Thyroid gland (tissue), 4 donors: ENCODE measurements at places on chromosomes 2 and 18. TPM values are rescaled to one million over a fixed set of nuclear protein-coding genes. Genes with fewer than 3 reads are reported as not detected.
A peak's percentile ranks its signal among the peaks of the same experiment; 100 is the strongest.

Gene LDLRAD4
- total RNA-seq, result 24.6 TPM

Gene CIB4
- not detected for total RNA-seq

Gene IL36A
- not detected for total RNA-seq

DNA sequence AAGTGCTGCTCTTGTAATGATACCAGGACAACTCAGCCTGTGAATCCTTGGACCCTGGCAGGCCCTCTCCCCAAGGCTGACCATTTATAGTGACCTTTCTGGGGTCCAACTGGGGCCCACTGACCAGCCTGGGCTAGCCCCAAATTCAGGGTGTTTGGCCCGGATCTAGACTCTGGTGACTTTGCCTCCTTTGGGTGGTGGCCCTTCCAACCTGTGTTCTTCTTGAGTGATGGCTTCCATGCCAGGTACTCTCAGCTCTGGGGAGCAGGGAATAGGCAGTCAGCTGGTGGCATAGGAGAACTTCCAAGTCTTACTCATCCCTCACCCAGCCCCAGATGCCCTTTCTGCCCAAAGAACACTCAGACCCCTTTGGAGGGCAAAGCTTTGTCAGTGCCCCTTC is 10.3 kb downstream of the MYO7B start:
- no peak for DNase-seq

Gene DNAH6
- 5.6 TPM for total RNA-seq

GRCh38 chr2:127941461-127941860 is 55.7 kb upstream of the AMMECR1L start:
- no peak for DNase-seq

- no peak for DNase-seq
Observed at GRCh38 chr2:170222298-170222697, 44.4 kb downstream of the MYO3B start.

Gene SCYGR4
- not detected for total RNA-seq

DNA sequence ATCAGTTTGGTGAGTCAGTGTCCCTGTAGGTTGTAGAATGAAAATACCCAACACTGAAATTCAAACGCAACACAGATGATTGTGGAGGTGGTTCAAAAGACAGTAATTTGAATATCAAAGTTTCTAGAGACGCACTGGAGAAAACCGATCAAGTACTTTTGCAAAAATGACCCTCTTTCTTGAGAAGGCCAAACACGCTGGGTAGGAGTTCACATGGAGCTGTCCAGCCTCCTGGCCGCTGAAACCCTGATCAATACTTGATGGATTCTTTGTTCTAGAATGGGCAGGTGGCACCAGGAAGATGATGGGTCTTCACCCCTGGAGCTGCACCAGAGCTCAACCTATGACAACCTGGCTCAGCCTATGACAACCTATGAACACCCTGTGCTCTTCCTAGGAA is 39.7 kb upstream of the UBE2F start:
- no peak for DNase-seq

- no peak for DNase-seq
Observed at GRCh38 chr2:122205641-122206040, 450.2 kb downstream of the TSN start.

Gene ITGB6
- 11.1 TPM for total RNA-seq

DNA sequence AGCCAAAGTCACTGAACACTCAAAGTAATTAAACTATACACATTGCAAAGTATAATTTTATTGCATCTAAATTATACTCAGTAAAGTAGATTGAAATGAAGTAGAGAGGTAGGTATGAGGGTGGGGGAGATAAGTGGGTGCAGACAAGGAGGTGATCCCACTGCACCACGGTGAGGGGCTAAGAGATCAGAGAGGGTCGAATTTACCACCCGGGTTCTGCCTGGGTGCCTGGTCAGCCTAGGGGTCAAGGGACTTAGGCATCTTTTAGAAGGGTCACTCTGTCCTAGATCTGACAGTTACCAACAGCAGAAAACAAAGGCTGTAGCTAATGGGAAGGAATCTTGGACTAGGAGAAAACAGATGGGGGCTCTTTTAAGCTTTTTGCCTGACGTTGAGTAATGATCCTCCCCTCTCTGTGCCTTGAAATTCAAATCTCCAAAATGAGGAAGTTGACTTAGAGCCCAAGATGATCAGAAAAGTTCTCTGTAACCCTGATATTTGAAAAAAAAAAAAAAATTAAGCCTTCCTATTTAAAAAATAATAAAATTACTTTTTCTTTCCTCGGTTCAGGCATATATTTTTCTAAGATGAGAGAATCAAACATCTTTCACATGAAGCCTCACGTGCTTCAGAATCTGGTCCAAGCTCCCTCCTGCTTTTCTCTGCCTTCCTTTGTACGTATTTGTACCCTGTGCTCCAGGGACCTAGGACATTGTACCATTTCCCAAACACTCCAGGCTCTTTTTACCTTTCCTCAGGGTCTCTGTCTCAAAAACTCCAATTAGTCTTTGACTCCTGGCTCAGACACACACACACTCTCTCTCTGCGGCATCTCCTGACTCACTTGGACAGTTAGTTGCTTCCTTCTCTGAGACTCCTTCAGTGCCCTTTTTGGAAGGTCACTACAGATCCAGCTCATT is 353.9 kb downstream of the CYRIA start:
- DNase-seq, result no peak

- DNase-seq, result no peak
Observed at GRCh38 chr2:23465936-23466335, 81.0 kb downstream of the KLHL29 start.

Gene C2orf92
- total RNA-seq, result 9.8 TPM

GRCh38 chr18:45245091-45245511 is 370.2 kb upstream of the SLC14A2 start:
- DNase-seq, result no peak

GRCh38 chr2:221555494-221555846 is 16.6 kb downstream of the EPHA4 start:
- no peak for DNase-seq

DNA sequence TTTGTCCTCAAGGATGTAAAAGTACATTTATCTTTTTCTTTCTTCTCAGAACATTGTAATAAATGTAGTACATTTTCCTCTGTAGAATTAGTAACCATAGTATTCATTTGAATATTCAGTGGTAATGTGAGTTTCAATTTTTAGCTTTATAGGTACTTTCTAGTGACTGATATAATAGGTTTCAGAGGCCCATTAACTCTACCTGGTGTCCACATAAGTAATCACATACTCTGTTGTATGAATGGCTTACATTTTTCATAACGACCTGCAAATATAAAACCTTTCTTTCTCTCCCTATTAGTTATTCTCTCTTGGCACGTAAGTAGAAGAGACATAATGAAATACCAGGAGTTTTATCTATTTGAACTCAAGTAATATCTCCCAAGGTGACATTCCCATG is 1017.6 kb downstream of the DPP10 start:
- no peak for DNase-seq

Gene PLGLB2
- total RNA-seq, result 8.9 TPM

GRCh38 chr2:107936433-107937359 is 49.6 kb upstream of the SLC5A7 start:
- DNase-seq, result peak; percentile 22

GRCh38 chr2:236794176-236794957 is 224.7 kb downstream of the ACKR3 start:
- DNase-seq, result peak; percentile 80

Gene DLX2
- total RNA-seq, result 0.78 TPM

- DNase-seq, result no peak
Observed at GRCh38 chr18:45412577-45412976, 202.7 kb upstream of the SLC14A2 start.

DNA sequence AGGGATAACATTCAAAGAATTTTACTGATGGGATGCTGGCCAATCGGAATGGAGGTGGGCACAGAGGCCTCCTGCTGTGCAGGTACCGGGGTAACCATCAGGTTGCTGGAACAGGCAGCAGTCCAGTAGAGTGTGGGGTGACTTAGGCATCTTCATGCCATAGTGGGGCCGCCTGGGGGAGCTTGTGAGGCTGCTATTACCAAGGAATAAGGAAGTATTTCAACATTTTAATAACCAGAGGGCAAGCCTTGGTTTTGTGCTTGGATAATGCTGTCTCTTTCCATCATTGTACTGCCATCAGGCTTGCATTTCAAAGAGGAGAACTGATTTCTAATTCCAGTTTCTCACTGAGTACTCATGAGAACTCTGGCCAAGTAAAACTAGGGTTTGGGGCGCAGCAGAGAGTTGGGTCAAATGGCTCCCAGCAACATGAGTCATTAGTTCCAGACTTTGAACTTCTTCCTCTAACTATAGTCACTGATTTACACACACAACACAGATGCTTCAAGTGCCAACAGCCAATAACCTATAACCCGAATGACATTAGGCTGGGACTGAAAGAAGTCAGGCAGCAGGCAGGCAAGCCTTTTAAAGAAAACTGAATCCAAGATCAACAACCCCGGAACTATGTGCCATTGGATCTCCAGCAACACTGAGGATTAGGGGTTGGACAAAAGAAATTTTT is 56.1 kb upstream of the FHL2 start:
- peak; percentile 30 for DNase-seq

Gene CPLX4
- not detected for total RNA-seq

- DNase-seq, result no peak
Observed at GRCh38 chr2:226124548-226125011, 675.0 kb downstream of the IRS1 start.

Gene MAIP1
- 28.6 TPM for total RNA-seq

GRCh38 chr2:229387866-229388265 is 116.8 kb upstream of the PID1 start:
- DNase-seq, result no peak

- DNase-seq, result no peak
Observed at GRCh38 chr2:182283512-182283911, 143.3 kb downstream of the PDE1A start.

Gene FLACC1
- total RNA-seq, result 5.0 TPM

DNA sequence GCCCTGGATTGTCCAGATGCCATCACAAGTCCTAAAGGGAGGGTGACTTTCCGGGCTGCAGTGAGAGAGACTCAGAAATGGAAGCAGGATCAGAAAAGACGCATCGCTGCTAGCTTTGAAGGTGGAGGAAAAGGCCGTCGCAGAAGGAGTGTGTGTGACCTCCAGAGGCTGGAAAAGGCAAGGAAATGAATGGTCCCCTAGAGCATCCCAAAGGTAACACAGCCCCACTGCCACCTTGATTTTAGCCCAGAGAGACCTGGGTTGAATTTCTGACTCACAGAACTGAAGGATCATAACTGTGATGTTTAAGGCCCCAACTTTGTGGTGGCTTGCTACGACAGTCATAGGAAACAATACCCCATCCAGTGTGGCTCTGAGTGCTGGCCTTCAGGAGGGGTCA is 8.6 kb upstream of the NCK2 start:
- DNase-seq, result no peak

Gene LYG1
- total RNA-seq, result 1.8 TPM

DNA sequence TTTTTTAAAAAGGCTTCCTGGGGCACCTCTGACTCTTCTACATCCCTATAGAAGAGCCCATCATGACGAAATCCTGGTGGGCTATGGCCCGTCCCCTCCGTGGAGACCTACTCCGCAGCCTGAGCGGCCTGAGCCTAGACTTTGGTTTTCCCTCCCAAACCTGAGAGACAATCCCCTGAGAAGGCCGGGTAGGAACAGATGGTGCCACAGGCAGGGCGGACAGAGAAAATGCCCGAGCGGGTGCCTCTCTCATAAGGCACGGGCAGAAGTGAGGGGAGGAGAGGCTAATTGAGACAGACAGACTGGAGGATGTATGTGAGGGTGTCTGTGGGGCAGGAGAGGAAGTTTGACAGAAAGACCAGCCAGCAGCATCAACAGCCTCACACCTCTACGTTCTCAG is 20.2 kb upstream of the SFXN5 start:
- DNase-seq, result no peak

DNA sequence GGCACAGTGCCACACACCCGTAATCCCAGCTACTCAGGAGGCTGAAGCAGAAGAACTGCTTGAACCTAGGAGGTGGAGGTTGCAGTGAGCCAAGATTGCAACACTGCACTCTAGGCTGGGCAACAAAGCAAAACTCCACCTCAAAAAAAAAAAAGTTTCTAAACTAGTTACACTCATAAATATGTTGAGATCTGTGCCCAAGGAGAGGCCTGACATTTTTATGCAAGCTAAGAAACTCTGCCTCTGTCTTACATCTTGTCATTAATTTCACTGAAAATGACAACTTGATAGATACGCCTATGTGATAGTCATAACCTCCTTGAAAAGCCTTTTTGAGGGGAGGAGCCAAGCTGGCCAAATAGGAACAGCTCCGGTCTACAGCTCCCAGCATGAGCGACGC is 412.7 kb downstream of the STK39 start:
- no peak for DNase-seq

DNA sequence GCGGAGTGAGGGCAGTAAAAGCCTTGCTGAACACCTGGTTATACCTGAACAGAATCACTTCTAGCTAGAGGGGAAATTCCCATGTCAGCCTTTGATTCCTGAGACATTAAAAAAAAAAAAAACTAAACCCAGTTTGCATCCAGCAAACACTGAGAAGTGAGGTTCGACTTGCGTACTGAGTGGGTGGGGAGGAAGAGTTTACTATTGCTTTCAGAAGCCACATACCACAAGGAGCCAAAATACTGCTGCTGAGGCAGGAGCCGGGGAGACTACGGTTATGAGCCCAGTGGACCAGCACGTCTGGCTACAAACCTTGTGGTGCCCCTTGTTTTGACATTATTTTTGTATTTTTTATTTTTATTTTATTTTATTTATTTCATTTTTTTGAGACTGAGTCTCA is 2.7 kb downstream of the COLEC11 start:
- no peak for DNase-seq

DNA sequence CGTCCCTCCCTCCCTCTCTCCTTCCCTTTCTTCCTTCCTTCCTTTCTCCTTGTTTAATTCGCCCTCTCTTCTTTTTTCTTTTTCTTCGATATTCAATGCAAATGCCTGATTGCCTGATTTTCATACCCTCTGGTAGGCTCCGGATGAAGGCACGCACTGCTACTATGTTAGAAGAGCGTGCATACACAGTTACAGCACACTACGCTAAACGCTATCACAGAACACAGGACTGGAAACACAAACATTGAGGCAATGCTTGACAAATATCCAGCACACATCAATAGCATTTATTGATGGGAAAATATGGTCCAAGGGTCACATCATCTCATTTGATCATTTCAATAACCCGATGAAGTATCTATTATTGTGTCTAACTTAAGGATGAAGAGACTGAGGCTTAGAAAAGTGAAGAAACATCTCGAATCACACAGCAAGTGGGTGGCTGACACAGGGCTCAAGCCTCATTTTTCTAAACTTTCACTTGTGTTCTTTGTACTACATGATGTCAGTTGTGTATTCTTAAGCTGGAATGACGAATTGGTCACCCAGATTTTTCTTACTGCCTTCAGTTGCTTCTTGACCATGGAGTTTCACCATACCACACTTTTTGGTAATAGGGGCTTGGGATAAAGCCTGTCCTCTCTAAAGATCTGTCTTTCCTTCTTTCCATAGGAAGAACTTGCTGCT is 101.8 kb downstream of the TRIB2 start:
- no peak for DNase-seq

- DNase-seq, result no peak
Observed at GRCh38 chr2:133508546-133509165, 59.6 kb downstream of the NCKAP5 start.

- DNase-seq, result no peak
Observed at GRCh38 chr2:102155703-102156515, 13.4 kb downstream of the IL1R1 start.

- no peak for DNase-seq
Observed at GRCh38 chr2:194621945-194622344, 1035.1 kb upstream of the SLC39A10 start.

- DNase-seq, result no peak
Observed at GRCh38 chr2:71557321-71557720, 104.0 kb downstream of the DYSF start.

GRCh38 chr18:46224181-46224775 is 120.1 kb downstream of the HAUS1 start:
- no peak for DNase-seq

Gene USP14
- 40.3 TPM for total RNA-seq

Gene ASB18
- not detected for total RNA-seq

Gene EFEMP1
- 389 TPM for total RNA-seq

Gene MALL
- total RNA-seq, result 13.3 TPM

- no peak for DNase-seq
Observed at GRCh38 chr2:28623582-28624405, 127.8 kb upstream of the PPP1CB start.
